ENCODE measurements at places on chromosomes 2 and 18.

GRCh38 chr2:232120911-232121310, 159.4 kb downstream of the DIS3L2 start:
- H3K4me1 ChIP-seq, result peaks cover 7% of the 10 kb centered on the region
- H3K4me3 ChIP-seq, result no peak overlapping the region
- no peak overlapping the region for H3K27ac ChIP-seq
- H3K36me3 ChIP-seq, result no peaks in the 10 kb centered on the region

GRCh38 chr2:54652540-54652939, 70.9 kb upstream of the EML6 start:
- H3K36me3 ChIP-seq, result peaks cover 96% of the 10 kb centered on the region
- no peak for DNase-seq
- H3K27me3 ChIP-seq, result no peaks in the 10 kb centered on the region

DNA sequence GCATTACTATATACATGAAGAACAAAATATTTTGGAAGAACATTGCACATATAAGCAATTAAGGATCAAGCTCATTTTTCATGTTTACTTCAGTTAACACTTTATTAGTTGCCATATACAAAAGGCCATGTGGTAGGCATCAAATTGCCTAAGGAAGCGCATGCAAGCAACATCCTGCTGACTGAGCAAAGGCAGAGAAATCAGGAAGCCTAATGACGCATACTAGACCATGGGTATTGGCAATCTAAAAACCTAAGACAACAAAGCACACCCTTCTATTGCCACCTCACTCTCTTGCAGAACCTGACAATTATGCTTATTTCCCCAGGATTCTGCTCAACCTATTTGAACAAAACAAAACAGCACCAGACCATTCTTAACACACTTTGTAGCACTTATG, 171.9 kb downstream of the STK39 start:
- no peak for DNase-seq
- H3K27ac ChIP-seq, result no peak overlapping the region
- no peak overlapping the region for H3K4me3 ChIP-seq
- no peaks in the 10 kb centered on the region for H3K36me3 ChIP-seq

- H3K4me1 ChIP-seq, result no peaks in the 10 kb centered on the region
- peaks cover 13% of the 10 kb centered on the region for H3K27me3 ChIP-seq
- H3K36me3 ChIP-seq, result no peaks in the 10 kb centered on the region
- peak overlapping the region; percentile 12 for H3K27ac ChIP-seq
- peak; percentile 61 for DNase-seq
Observed at GRCh38 chr18:79857082-79857671, 59.4 kb downstream of the KCNG2 start.

DNA sequence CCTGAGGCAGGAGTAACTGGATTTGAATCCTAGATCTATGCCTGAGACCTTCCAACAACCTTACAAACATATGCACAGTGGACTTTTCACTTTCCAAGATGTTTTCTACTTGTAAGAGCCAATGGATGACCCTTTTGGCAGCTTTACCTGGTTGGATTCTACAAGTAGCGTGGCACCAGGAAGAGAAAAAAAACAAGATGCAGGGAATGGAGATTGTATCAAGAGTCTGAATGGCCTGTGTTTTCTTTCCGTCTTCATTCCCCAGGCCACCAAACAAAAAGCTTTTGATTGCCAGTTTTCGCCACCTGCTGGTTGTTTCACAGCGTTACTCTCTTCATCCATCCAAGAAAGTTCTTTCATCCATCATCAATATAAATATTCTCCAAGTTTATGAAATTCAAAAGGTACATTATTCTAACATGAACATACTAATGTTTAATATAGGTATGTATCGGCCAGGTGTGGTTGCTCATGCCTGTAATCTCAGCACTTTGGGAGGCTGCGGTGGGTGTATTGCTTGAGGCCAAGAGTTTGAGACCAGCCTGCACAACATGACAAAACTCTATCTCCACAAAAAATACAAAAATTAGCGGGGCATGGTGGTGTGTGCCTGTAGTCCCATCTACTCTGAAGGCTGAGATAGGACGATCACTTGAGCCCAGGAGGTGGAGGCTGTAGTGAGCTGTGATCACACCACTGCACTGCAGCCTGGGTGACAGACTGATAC, 3.5 kb upstream of the BCL2 start:
- H3K27me3 ChIP-seq, result peaks cover 24% of the 10 kb centered on the region
- no peak overlapping the region for H3K27ac ChIP-seq
- peaks cover 4% of the 10 kb centered on the region for H3K4me1 ChIP-seq
- H3K4me3 ChIP-seq, result no peak overlapping the region

DNA sequence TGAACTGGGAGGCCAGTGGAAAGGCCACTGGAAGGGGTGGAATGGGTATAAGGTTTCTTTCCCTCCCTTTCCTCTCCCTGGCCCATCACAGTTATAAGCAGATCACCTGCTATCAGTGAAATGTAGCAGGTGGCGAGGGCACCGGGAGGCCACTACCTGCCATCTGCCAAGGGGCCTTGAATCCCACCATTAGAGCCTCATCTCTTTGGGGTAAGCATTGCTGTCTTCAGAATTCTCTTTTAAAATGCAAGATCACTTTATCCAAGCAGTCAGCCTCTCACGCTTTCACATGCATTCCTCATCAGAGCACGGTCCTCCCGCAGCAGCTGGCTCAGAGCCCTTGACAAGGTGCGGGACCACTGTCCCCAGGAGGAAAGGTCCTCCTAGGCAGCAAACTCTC, 268.5 kb downstream of the CELF4 start:
- H3K4me3 ChIP-seq, result no peak overlapping the region
- H3K36me3 ChIP-seq, result no peaks in the 10 kb centered on the region
- no peaks in the 10 kb centered on the region for H3K27me3 ChIP-seq

Data from endodermal cell (in vitro differentiated cells).